ENCODE measurements at places on chromosomes 13 and 19. TPM values are rescaled to one million over a fixed set of nuclear protein-coding genes. Genes with fewer than 3 reads are reported as not detected.

Gene ATP4B
- total RNA-seq, result not detected

Gene ZNF441
- not detected for total RNA-seq

Gene ERICH4
- total RNA-seq, result not detected

Gene ZNF221
- 0.38 TPM for total RNA-seq
